ENCODE measurements at places on chromosomes 7 and 10. TPM values are rescaled to one million over a fixed set of nuclear protein-coding genes. Genes with fewer than 3 reads are reported as not detected.

- DNase-seq: no peak
These were observed 12.7 kb downstream of the HHEX start for GRCh38 chr10:92702301-92702916.

GRCh38 chr10:77403761-77404160 is 233.8 kb downstream of the KCNMA1 start:
- DNase-seq: peak; percentile 63

DNA sequence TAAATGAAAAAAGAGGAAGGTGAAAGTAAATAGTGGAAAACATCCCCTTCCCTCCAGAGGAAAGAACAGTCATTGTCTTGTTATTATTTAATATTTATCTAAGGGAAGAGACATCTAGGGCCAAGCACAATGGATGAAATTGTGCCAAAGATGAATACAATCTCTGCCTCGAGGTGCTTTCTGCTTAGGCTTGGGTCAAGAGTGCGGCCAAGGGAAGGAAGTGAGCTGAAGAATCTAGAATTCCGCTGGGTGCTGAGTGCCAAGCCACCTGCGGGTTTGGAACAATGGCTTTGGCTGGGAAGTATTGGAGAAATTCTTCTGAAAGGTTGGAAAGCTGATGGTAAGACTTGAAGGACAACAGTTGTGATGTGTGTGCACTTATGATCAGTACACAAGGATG is 531.3 kb upstream of the FZD8 start:
- DNase-seq: no peak

The OR9A2 gene
- total RNA-seq: not detected

The DUSP5 gene
- 6.2 TPM for total RNA-seq

The MRPS17 gene
- total RNA-seq: 20.8 TPM

The NANOS1 gene
- total RNA-seq: 16.0 TPM
